ENCODE measurements at places on chromosomes 11 and 22. TPM values are rescaled to one million over a fixed set of nuclear protein-coding genes. Genes with fewer than 3 reads are reported as not detected.

Gene NLRP14
- not detected for total RNA-seq

Gene SYT9
- total RNA-seq: not detected

Gene BTBD18
- not detected for total RNA-seq

Gene NNMT
- total RNA-seq: not detected

Gene APOL5
- total RNA-seq: not detected

Gene ACTN3
- 0.23 TPM for total RNA-seq

Gene CSNK1E
- 124 TPM for total RNA-seq

All from activated CD8-positive, alpha-beta memory T cell treated with anti-CD3 and anti-CD28 coated beads for 36 hours (primary cell).